ENCODE measurements at places on chromosomes 4 and X. TPM values are rescaled to one million over a fixed set of nuclear protein-coding genes. Genes with fewer than 3 reads are reported as not detected.
A peak's percentile ranks its signal among the peaks of the same experiment; 100 is the strongest.

Gene ASB12
- 0.21 TPM for total RNA-seq

- no peaks in the 10 kb centered on the region for H3K27me3 ChIP-seq
- no peaks in the 10 kb centered on the region for H3K36me3 ChIP-seq
- H3K4me1 ChIP-seq: no peaks in the 10 kb centered on the region
- H3K4me3 ChIP-seq: no peak overlapping the region
These were observed 54.5 kb downstream of the MID2 start for GRCh38 chrX:107880054-107880610.

- no peaks in the 10 kb centered on the region for H3K27me3 ChIP-seq
- no peak overlapping the region for H3K27ac ChIP-seq
- no peaks in the 10 kb centered on the region for H3K4me1 ChIP-seq
- H3K36me3 ChIP-seq: no peaks in the 10 kb centered on the region
These were observed 32.2 kb upstream of the PPARGC1A start for GRCh38 chr4:23922013-23922412.

GRCh38 chrX:34467437-34467836 is 189.6 kb downstream of the TMEM47 start:
- no peak for DNase-seq
- H3K4me3 ChIP-seq: no peak overlapping the region
- no peak overlapping the region for H3K27ac ChIP-seq
- no peaks in the 10 kb centered on the region for H3K36me3 ChIP-seq
- H3K27me3 ChIP-seq: no peaks in the 10 kb centered on the region

Gene CWH43
- total RNA-seq: not detected

Gene SRPK3
- total RNA-seq: 0.20 TPM

DNA sequence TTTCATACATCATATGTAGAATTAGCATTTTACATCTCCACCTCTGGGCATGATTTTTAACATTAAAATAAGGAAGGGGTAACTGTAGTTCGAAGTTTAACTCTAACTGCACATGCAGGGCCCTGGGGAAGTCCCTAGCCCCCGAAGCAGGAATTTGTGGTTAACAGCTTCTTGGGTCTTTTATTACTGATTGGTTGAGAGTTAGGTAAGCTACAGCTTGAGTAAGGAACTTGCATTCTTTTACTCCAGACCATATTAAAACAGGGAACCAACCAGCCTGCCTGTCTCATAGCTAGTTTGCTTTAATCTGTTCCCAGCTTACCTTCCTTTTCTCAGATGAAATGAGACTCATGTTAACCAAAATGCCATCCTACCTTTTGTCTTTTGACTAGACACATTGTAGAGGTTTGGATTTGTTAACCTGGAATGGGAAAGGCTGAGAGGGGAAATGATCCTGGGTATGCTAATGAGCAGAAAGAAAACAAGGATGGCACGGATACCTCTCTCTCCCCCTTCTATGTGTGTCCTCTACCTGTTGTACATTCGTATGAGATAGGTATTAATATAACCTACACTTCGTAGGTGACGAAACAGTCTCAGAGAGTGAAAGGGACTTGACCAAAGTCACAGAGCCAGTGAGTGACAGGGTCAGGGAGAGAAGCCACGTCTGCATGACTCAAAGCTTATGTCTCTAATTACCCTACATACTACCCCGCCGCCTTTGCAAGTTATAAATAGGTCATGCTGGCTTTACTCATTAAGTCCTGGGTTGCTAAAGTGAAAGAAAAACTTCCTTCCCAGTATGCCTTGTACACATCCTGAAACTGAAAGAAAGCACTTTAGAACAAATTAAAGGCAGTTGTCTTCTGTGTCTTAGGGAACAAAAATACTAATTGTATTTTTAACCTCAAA is 119.5 kb upstream of the AFF2 start:
- H3K36me3 ChIP-seq: no peaks in the 10 kb centered on the region
- no peaks in the 10 kb centered on the region for H3K27me3 ChIP-seq
- no peak for DNase-seq
- H3K4me1 ChIP-seq: no peaks in the 10 kb centered on the region
- no peak overlapping the region for H3K4me3 ChIP-seq

DNA sequence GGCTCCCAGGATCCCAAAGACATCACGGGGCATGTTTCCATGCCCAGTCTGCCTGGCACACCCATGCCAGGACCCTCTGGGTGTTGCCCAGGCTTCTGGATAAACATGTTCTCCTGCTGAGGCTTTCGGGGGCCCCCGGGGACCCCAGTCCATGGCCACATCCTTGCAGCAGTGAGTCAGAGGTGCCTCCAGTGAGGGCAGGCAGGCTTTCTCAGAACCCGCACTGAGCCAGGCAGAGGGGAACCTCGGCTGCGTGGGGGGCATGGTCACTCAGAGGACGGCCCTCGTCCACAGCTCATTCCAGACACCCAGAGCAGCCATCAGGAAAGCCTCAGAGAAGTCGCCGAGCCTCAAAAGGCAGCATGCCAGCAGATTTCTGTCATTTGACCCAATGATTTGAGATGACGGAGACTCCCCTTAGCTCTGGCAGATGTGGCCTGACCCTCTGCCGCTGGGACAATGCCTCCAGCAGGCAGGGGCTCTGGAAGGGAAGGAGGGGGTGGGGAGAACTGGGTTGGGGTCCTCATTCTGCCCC is 54.8 kb downstream of the PPP2R2C start:
- H3K4me3 ChIP-seq: no peak overlapping the region
- no peak overlapping the region for H3K27ac ChIP-seq
- DNase-seq: no peak
- H3K27me3 ChIP-seq: no peaks in the 10 kb centered on the region

Gene CFAP99
- 0.41 TPM for total RNA-seq

- no peaks in the 10 kb centered on the region for H3K4me1 ChIP-seq
- no peak overlapping the region for H3K27ac ChIP-seq
- no peak for DNase-seq
- peaks cover 8% of the 10 kb centered on the region for H3K36me3 ChIP-seq
These were observed 42.9 kb upstream of the CENPU start for GRCh38 chr4:184776821-184777220.

Gene PCYT1B
- 2.0 TPM for total RNA-seq

GRCh38 chr4:144712775-144713174 is 66.8 kb downstream of the HHIP start:
- H3K27ac ChIP-seq: no peak overlapping the region
- H3K4me3 ChIP-seq: no peak overlapping the region
- DNase-seq: no peak
- H3K27me3 ChIP-seq: no peaks in the 10 kb centered on the region
- no peaks in the 10 kb centered on the region for H3K36me3 ChIP-seq
- H3K4me1 ChIP-seq: no peaks in the 10 kb centered on the region

GRCh38 chrX:77060572-77060971 is 386.6 kb upstream of the FGF16 start:
- H3K36me3 ChIP-seq: no peaks in the 10 kb centered on the region
- H3K27me3 ChIP-seq: no peaks in the 10 kb centered on the region
- no peak overlapping the region for H3K4me3 ChIP-seq
- no peaks in the 10 kb centered on the region for H3K4me1 ChIP-seq

DNA sequence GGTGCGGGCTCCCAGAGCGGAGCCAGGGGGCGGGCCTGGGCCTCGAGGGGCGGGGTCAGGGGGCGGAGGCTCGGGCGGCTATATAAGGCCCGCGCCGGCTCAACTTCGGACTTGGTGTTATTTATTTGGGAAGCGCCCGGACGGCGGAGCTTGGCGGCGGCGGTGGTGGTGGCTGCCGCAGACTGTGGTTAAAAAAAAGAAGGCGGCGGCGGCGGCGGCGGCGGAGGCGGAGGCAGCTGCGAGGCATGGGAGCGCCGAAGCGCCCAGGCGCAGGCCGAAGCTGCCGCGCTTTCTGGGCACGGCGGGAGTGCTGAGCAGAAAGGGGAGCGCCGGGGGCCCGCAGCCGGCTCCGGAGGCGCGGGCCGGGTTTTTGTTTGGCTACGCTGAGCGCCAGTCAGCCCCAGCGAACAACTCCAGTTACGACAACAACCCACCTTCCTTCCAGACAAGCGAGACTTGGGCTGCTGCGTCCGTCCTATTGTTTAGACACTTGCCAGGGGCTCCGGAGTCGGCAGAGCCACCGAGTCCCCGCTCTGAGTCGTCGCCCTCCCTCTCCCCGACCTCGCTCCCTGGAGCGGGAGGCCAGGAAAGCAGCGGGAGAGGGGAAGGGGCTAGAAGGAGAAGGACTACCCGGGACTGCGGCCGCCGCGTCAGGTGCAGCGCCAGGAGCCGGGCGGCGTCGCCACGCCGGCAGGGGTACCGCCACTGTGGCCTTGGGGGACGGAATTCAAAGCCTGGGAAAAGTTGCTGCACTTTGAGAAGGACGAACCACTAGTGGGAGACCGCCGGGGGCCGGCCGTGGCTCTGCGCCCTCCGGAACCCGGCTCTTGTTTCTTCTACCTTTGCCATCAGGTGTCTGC is at the start of gene SLIT2:
Gene SLIT2, plus strand, starts transcription at position 110 of the 860 bp plus-strand sequence. CDS start 1,911 bp downstream, outside the sequence.
- H3K27me3 ChIP-seq: no peaks in the 10 kb centered on the region
- H3K4me1 ChIP-seq: peaks cover 14% of the 10 kb centered on the region
- peak; percentile 80 for DNase-seq
- H3K27ac ChIP-seq: no peak within 1 kb of the TSS

Gene NDNF
- total RNA-seq: 0.43 TPM

DNA sequence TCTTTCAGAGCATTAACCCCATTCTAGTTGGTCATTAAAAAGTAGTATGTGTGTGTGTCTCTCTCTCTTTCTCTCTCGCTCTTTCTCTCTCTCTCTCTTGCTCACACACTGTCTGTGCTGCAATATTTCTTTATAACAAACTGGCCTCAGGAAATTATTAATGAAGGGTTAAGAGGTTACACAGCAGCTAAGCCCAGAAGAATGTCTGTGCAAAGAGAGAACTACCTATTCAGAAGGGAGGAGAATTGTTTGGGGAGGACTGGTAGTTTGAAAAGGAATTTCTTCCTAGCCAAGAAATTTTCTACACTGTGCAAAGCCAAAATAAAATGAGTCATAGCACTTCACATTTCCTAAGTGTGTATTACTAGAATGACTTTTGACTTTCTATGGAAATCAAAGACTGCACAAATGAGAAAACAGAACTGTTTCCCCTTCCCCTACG is 22.2 kb downstream of the PDGFC start:
- no peak overlapping the region for H3K4me3 ChIP-seq
- peak overlapping the region; percentile 54 for H3K27ac ChIP-seq
- no peak for DNase-seq
- H3K4me1 ChIP-seq: peaks cover 69% of the 10 kb centered on the region
- H3K27me3 ChIP-seq: no peaks in the 10 kb centered on the region
- H3K36me3 ChIP-seq: no peaks in the 10 kb centered on the region

- DNase-seq: no peak
- H3K36me3 ChIP-seq: no peaks in the 10 kb centered on the region
- H3K4me3 ChIP-seq: no peak within 1 kb of the TSS
- H3K27ac ChIP-seq: no peak within 1 kb of the TSS
These were observed at the start of gene DGAT2L6 for GRCh38 chrX:70176938-70177533. DGAT2L6 (plus strand) TSS chrX:70177483; CDS start chrX:70177583, 100 bp downstream.

GRCh38 chr4:87901422-87901992 is 68.7 kb downstream of the MEPE start:
- no peak overlapping the region for H3K27ac ChIP-seq
- H3K36me3 ChIP-seq: no peaks in the 10 kb centered on the region
- H3K27me3 ChIP-seq: no peaks in the 10 kb centered on the region
- DNase-seq: no peak

Gene ETDB
- not detected for total RNA-seq

DNA sequence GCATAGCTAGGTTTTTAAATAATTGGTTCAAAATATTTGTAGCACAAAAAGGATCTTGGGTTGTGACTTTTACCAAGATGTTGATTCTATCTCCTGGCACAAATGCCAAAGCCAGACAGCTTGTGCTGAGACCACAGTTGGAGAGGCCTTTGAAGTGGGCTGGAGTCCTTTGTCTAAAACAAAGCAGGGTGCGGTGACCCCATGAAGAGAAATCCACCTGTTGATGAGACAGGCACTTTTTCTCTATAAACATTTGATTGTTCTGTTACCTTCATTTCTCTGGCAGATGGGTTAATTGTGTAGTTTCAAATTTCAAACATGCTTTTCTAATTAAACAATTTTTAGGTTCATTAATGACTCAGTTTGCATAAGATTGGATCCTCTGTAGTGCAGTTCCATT is 56.7 kb downstream of the STOX2 start:
- H3K27ac ChIP-seq: no peak overlapping the region
- no peaks in the 10 kb centered on the region for H3K36me3 ChIP-seq
- no peak overlapping the region for H3K4me3 ChIP-seq
- no peak for DNase-seq

GRCh38 chrX:41825796-41826195 is 97.6 kb downstream of the CASK start:
- no peak overlapping the region for H3K27ac ChIP-seq
- no peaks in the 10 kb centered on the region for H3K36me3 ChIP-seq
- no peak for DNase-seq
- no peaks in the 10 kb centered on the region for H3K4me1 ChIP-seq

DNA sequence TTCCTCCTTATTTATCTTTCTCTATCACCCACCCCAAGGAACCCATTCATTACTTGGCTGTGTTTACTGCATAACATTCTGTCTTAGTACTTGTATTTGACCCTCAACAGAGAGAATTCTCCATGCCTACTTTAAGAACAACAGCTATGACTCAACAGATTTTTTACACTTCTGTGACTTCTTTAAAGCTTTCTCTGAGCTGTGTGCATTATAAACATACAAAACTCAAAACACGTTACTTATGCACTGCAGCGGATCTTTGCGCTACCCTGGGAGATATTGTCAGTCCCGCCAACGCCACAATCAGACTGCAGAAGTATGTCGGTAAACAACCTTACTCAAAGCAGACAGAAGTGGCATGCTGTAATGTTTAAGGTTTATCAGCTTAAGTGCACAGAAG is 35.1 kb downstream of the PRKX start:
- DNase-seq: no peak
- no peaks in the 10 kb centered on the region for H3K36me3 ChIP-seq
- H3K27ac ChIP-seq: no peak overlapping the region
- no peaks in the 10 kb centered on the region for H3K4me1 ChIP-seq
- H3K27me3 ChIP-seq: no peaks in the 10 kb centered on the region

DNA sequence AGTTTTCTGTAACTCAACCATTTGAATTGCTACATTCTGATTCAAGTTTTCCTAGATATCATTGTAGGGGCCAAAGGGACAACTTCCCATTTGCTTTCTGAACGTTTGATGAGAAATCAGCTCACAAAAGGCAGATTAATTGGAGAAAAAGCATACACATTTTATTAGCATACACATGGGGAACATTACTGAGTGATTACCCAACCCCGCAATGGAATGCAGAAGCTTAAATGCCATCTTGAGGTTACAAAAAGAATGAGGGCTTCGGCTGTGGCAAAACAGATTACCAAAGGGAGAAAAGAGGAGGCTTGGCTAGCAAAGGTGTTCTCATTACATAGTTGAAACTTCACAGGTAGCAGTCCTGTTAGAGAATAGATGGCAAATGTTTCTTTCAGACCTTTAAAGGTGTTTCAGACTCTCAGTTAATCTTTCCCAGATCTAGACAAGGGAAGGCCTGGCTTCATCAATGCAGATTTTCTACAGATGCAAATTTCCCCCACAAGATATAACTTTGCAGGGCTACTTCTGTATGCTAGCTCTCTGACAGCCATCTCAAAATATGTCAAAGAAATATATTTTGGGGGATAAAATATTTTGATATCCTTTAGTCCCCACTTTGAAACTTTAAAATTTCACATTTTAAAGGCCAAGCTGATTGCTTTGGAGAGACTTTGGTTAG is 26.5 kb upstream of the HERC6 start:
- H3K4me1 ChIP-seq: no peaks in the 10 kb centered on the region
- no peaks in the 10 kb centered on the region for H3K27me3 ChIP-seq
- no peaks in the 10 kb centered on the region for H3K36me3 ChIP-seq
- no peak overlapping the region for H3K27ac ChIP-seq
- no peak for DNase-seq
- H3K4me3 ChIP-seq: no peak overlapping the region
